ENCODE measurements at places on chromosomes 2 and 18. TPM values are rescaled to one million over a fixed set of nuclear protein-coding genes. Genes with fewer than 3 reads are reported as not detected.

GRCh38 chr2:39119732-39120520 lies 925 bp downstream of the SOS1 start:
- DNase-seq, result peak; percentile 66
- H3K4me1 ChIP-seq, result peaks cover 25% of the 10 kb centered on the region
- no peaks in the 10 kb centered on the region for H3K27me3 ChIP-seq

GRCh38 chr18:29840089-29840488 lies 1202.5 kb downstream of the DSC3 start:
- H3K27me3 ChIP-seq, result no peaks in the 10 kb centered on the region
- H3K4me1 ChIP-seq, result peaks cover 21% of the 10 kb centered on the region
- H3K27ac ChIP-seq, result no peak overlapping the region
- no peak overlapping the region for H3K4me3 ChIP-seq

- no peaks in the 10 kb centered on the region for H3K36me3 ChIP-seq
- H3K4me1 ChIP-seq, result no peaks in the 10 kb centered on the region
- DNase-seq, result no peak
- peaks cover 15% of the 10 kb centered on the region for H3K27me3 ChIP-seq
Measured at GRCh38 chr18:49742316-49743116, 70.8 kb downstream of the ACAA2 start.

GRCh38 chr2:102618452-102619413 lies 620 bp upstream of the SLC9A2 start:
- DNase-seq, result peak; percentile 50
- H3K27me3 ChIP-seq, result no peaks in the 10 kb centered on the region
- H3K36me3 ChIP-seq, result peaks cover 21% of the 10 kb centered on the region
- peak overlapping the region; percentile 85 for H3K4me3 ChIP-seq

DNA sequence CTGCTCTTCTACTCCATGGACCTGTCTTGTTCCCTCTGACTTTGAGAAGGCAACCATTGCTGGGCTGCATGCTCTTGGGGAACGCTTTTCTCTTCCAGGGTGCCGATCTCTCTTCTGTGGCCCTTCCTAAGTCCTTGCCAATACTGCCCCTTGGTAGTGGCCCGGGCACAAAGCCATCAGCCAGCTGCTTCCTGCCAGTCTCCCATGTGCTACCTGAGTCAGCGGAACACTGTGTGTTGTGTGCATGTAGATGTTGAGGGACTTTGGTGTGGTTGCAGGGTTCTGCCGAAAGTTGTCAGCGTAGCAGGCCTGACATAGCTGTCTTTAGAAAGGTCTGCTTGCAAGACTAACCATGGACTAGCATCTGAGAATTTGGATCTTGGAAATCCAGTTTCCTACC lies 35.4 kb downstream of the MGAT5 start:
- no peak overlapping the region for H3K27ac ChIP-seq
- H3K4me3 ChIP-seq, result no peak overlapping the region
- H3K27me3 ChIP-seq, result no peaks in the 10 kb centered on the region
- H3K36me3 ChIP-seq, result no peaks in the 10 kb centered on the region
- no peak for DNase-seq
- peaks cover under 1% of the 10 kb centered on the region for H3K4me1 ChIP-seq

- peaks cover 17% of the 10 kb centered on the region for H3K36me3 ChIP-seq
- H3K27me3 ChIP-seq, result no peaks in the 10 kb centered on the region
- no peak overlapping the region for H3K4me3 ChIP-seq
- H3K27ac ChIP-seq, result no peak overlapping the region
Measured at GRCh38 chr2:25804338-25804737, 73.9 kb downstream of the ASXL2 start.

DNA sequence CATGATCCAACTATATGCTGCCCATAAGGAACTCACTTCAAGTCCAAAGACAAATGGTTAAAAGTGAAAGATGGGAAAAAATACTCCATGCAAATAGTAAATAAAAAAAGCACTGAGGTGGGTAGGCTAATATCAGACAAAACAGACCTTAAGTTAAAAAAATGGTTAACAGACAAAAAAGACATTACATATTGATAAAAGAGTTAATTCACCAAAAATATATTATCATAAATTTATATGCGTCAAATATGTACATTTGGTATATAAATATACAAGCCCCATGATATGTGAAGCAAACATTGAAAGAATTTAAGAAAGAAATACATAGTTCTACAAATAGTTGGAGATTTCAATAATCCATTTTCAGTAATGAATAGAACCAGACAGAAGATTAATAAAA lies 31.0 kb downstream of the ROCK1 start:
- no peak overlapping the region for H3K27ac ChIP-seq
- DNase-seq, result no peak
- no peak overlapping the region for H3K4me3 ChIP-seq
- no peaks in the 10 kb centered on the region for H3K36me3 ChIP-seq
- no peaks in the 10 kb centered on the region for H3K27me3 ChIP-seq

GRCh38 chr2:38462121-38462661 lies 85.1 kb upstream of the ATL2 start:
- H3K27ac ChIP-seq, result peak overlapping the region; percentile 76
- peaks cover 6% of the 10 kb centered on the region for H3K36me3 ChIP-seq
- peaks cover 42% of the 10 kb centered on the region for H3K4me1 ChIP-seq
- H3K27me3 ChIP-seq, result no peaks in the 10 kb centered on the region
- peak overlapping the region; percentile 8 for H3K4me3 ChIP-seq
- DNase-seq, result peak; percentile 76

- no peak for DNase-seq
- no peaks in the 10 kb centered on the region for H3K36me3 ChIP-seq
- H3K27ac ChIP-seq, result no peak overlapping the region
- H3K4me1 ChIP-seq, result no peaks in the 10 kb centered on the region
Measured at GRCh38 chr2:207321514-207321913, 155.8 kb upstream of the KLF7 start.

- H3K4me1 ChIP-seq, result no peaks in the 10 kb centered on the region
- H3K27me3 ChIP-seq, result no peaks in the 10 kb centered on the region
- no peak overlapping the region for H3K27ac ChIP-seq
- no peaks in the 10 kb centered on the region for H3K36me3 ChIP-seq
Measured at GRCh38 chr2:136798766-136799165, 33.4 kb downstream of the THSD7B start.

GRCh38 chr2:9837451-9837850 lies 5.8 kb upstream of the TAF1B start:
- no peaks in the 10 kb centered on the region for H3K27me3 ChIP-seq
- no peak overlapping the region for H3K27ac ChIP-seq
- H3K4me3 ChIP-seq, result no peak overlapping the region
- peaks cover 5% of the 10 kb centered on the region for H3K4me1 ChIP-seq

DNA sequence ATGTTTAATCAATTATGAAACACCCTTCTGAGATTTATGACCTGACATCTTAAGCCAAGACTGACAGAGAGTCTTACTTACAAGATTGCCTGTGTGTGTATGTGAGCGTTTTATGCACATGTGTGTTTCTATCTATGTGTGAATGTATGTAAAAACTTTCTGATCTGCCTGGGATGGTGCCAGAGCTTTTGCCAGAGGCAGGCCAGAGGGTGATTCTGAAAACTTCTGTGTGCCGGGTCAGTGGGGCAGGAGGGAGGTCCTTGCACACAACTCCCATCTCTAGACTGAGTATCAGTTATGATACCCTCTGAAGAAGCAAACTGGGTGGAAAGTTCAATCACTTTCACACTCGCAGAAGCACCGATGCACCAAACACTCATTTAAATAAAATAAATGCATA lies 335.0 kb upstream of the NT5C1B start:
- DNase-seq, result no peak
- no peaks in the 10 kb centered on the region for H3K36me3 ChIP-seq
- H3K4me3 ChIP-seq, result no peak overlapping the region
- H3K4me1 ChIP-seq, result no peaks in the 10 kb centered on the region
- H3K27ac ChIP-seq, result no peak overlapping the region

- peaks cover 16% of the 10 kb centered on the region for H3K4me1 ChIP-seq
- no peak overlapping the region for H3K4me3 ChIP-seq
- no peaks in the 10 kb centered on the region for H3K36me3 ChIP-seq
- DNase-seq, result no peak
- no peak overlapping the region for H3K27ac ChIP-seq
Measured at GRCh38 chr2:193561054-193561453, 1366.3 kb upstream of the TMEFF2 start.

DNA sequence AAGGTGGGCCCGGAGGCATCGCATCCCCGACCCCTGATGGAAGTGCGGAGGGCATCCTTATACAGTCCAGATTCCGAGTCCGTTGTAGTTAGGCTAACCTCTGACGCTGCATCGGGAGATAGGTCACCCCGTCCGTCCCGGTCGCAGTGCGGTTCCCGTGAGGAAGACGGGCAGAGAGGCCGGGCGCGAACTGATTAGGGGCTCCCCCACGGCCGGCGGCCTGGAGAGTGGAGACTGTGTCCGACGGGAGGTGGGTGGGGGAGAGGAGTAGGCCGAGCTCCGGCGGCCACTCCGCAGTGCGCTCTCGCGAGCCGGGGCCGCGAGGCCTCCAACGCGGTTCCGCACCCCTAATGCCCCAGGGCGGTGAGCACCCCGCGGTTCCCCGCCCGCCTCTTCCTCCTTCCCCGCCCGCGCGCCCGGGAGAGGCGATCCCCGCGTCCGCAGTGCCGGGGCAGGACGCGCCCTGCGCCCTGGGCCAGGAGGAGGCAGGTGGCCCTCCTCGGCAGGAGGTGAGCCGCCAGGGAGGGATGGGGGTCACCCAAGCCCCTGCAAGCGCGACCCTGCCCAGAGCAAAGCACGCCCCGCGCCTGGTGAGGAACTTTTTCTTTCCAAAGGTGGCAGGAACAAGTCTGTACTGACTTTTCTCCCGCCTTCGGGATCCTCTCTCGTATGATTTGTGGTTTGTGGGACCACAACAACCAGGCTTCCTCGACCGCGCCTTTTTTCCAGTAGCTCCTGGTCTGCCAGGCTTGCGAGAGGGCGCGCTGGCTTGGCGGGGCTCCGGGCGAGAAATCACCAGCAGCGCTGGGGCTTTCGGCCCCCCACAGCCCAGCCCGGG lies 1.4 kb upstream of the SP5 start:
- peaks cover 9% of the 10 kb centered on the region for H3K4me1 ChIP-seq
- H3K36me3 ChIP-seq, result peaks cover 25% of the 10 kb centered on the region
- peaks cover 36% of the 10 kb centered on the region for H3K27me3 ChIP-seq
- DNase-seq, result no peak
- H3K4me3 ChIP-seq, result peak overlapping the region; percentile 74

GRCh38 chr2:49837561-49838293 lies 683.4 kb upstream of the FSHR start:
- no peaks in the 10 kb centered on the region for H3K36me3 ChIP-seq
- no peak overlapping the region for H3K4me3 ChIP-seq
- no peak for DNase-seq

GRCh38 chr2:46161911-46162310 lies 135.3 kb upstream of the EPAS1 start:
- peak overlapping the region; percentile 53 for H3K27ac ChIP-seq
- no peak for DNase-seq
- no peaks in the 10 kb centered on the region for H3K27me3 ChIP-seq
- no peaks in the 10 kb centered on the region for H3K36me3 ChIP-seq
- H3K4me3 ChIP-seq, result no peak overlapping the region
- peaks cover 34% of the 10 kb centered on the region for H3K4me1 ChIP-seq

DNA sequence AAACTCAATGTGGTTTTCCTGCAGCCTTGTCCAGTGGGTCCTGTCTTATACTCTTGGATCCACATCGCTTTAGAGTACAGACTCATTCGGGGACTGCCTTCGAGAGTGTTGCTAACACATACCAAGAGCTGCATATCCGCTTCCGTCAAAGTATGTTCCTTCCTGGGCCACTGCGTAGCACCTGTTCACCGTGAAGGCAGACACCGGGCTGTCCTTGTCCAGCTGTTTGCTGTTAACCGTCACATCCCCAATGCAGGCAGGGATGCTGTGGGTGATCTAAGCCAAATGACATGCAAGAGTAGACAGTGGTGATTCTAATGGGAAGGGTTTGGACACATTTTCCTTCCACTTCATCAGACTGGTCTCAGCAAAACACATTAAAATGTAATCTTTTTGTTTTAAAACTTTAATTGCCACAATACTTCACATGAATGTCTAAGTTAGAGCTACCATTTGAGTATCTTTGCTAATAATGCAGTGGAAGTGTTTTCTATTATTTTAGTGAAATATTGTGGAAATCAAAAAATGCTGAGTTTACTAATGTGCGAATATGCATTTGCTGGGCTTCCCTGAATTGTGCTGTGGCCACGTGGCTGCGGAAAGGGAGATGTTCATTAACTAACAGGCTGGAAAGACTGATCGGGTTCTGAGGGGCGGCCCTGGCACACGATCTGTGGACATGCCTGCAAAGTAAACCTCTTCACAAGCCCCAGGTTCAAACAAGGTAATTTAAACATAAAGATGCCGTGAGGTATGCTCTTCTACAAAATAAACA lies 169.1 kb downstream of the LAMA1 start:
- no peak for DNase-seq
- no peaks in the 10 kb centered on the region for H3K36me3 ChIP-seq
- peaks cover 91% of the 10 kb centered on the region for H3K27me3 ChIP-seq
- H3K27ac ChIP-seq, result no peak overlapping the region
- no peaks in the 10 kb centered on the region for H3K4me1 ChIP-seq
- no peak overlapping the region for H3K4me3 ChIP-seq

GRCh38 chr18:21943456-21943855 lies 202.9 kb downstream of the MIB1 start:
- H3K4me1 ChIP-seq, result no peaks in the 10 kb centered on the region
- no peak for DNase-seq
- no peak overlapping the region for H3K4me3 ChIP-seq
- no peaks in the 10 kb centered on the region for H3K27me3 ChIP-seq
- no peaks in the 10 kb centered on the region for H3K36me3 ChIP-seq

DNA sequence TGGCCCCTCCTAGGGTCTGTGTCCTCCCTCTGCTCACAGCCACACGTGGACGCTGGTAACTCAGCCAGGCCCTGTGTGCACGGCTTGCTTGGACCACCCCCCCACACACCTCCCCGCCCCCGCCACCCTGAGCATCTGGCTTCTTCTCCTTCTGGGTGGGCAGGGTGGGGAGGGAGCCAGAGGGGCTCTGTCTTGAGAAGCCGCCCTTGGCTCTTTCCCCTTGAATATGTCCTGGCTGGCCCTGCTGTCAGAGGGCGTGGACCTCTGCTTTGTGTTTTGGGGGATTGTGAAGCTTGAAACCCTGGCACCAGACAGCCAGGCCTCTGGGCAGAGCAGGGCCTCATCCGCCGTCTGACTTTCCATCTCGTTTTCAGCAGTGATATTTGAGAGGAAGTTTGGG lies 72.1 kb downstream of the GLI2 start:
- no peaks in the 10 kb centered on the region for H3K4me1 ChIP-seq
- H3K27ac ChIP-seq, result no peak overlapping the region
- no peak for DNase-seq
- no peaks in the 10 kb centered on the region for H3K36me3 ChIP-seq

Gene TCF7L1
- 2.9 TPM for total RNA-seq

Gene CDH2
- 1.5 TPM for total RNA-seq

Gene PDE1A
- 0.26 TPM for total RNA-seq

Gene GAREM2
- total RNA-seq, result 2.8 TPM
